ENCODE measurements at places on chromosomes 5 and 9.

DNA sequence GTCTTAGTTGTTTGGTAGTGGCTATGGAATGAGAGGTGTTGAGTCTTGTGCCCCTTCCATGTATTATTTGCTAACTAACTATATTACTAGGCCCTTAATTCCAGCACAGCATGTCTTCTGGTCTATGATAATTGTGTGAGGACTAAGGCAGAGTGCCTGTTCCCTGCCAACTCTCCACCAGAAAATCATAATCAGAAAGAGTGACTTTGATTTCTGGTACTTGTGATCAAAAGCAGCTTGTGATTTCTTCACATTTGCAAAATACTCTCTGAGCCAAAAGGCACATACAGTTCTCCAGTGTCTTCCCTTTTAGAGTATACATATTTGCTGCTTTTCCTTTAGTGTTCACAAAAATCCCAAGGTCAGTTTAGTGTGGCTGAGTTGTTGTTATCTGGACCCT, 229.9 kb downstream of the GNA14 start:
- H3K4me1 ChIP-seq: no peaks in the 10 kb centered on the region
- H3K4me3 ChIP-seq: no peak overlapping the region
- no peaks in the 10 kb centered on the region for H3K27me3 ChIP-seq
- H3K27ac ChIP-seq: no peak overlapping the region
- no peaks in the 10 kb centered on the region for H3K36me3 ChIP-seq
- DNase-seq: no peak

DNA sequence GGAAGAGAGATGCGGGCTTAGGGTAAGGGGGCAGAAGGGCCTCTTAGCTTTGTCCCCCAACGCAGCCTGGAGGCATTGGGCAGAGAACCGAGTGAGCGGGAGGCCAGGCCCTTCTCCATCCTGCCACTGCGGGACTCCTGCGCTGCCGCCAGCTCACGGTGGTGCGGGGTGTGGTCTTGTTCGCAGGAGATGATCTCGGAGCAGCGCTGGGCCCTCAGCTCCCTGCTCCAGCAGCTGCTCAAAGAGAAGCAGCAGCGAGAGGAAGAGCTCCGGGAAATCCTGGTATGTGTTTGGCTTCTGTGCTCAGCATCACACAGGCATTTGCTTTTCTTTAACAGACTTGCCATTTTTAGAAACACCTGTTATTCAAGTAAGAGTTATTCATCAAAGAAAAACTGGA, 41.3 kb downstream of the LRSAM1 start:
- H3K27ac ChIP-seq: no peak overlapping the region
- H3K27me3 ChIP-seq: no peaks in the 10 kb centered on the region
- H3K4me1 ChIP-seq: no peaks in the 10 kb centered on the region
- H3K4me3 ChIP-seq: no peak overlapping the region
- no peak for DNase-seq

- H3K27ac ChIP-seq: no peak overlapping the region
- no peak overlapping the region for H3K4me3 ChIP-seq
- no peaks in the 10 kb centered on the region for H3K4me1 ChIP-seq
These were observed 529.3 kb downstream of the BNC2 start for GRCh38 chr9:16341177-16341576.

DNA sequence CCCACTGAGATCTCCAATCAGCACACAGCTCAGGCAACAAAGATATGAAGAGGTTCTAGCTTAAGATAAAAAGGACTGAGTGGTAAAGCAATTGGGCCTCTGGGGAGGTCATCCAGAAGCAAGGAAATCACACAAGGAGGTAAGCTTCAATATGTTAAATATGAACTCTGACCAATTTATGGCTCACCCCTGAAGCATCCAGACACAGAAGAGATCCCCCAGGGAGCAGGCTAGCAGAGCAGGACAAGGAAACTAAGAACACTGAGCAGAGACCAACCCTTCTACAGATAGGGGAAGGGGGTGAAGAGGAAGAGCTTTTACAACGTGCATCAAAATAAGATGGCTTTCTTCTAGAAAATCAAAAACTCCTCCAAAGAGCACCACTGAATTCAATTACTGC, 616.2 kb downstream of the DNAH5 start:
- H3K27ac ChIP-seq: no peak overlapping the region
- no peaks in the 10 kb centered on the region for H3K4me1 ChIP-seq
- no peaks in the 10 kb centered on the region for H3K36me3 ChIP-seq
- no peak overlapping the region for H3K4me3 ChIP-seq
- no peak for DNase-seq

DNA sequence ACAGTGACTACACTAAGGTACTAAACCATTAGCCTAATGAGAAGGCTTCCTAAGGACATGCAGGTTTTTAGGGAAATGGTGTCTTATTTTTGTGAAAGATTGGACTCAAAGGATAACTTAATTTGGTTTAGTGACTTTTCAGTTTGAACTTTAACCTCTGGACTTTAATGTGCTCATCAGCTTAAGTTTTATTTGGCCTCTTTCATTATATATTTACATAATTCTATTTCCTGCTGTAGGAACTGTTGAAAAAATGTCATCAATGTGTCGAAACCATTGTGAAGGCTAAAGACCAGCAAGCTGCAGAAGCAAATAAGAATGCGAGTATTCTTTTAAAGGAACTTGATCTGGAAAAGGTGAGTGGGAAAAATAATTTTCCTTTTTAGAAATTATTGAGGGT, 34.3 kb upstream of the EIF4EBP3 start:
- DNase-seq: no peak
- H3K27me3 ChIP-seq: no peaks in the 10 kb centered on the region
- no peaks in the 10 kb centered on the region for H3K4me1 ChIP-seq
- H3K27ac ChIP-seq: no peak overlapping the region
- peaks cover 3% of the 10 kb centered on the region for H3K36me3 ChIP-seq
